ENCODE measurements at places on chromosomes 5 and 9.

GRCh38 chr5:7494481-7495130 lies 98.7 kb downstream of the ADCY2 start:
- H3K27me3 ChIP-seq = no peaks in the 10 kb centered on the region
- H3K27ac ChIP-seq = no peak overlapping the region
- no peaks in the 10 kb centered on the region for H3K36me3 ChIP-seq
- no peak for DNase-seq
- H3K4me1 ChIP-seq = no peaks in the 10 kb centered on the region

GRCh38 chr5:132064738-132065331 lies 4.4 kb downstream of the IL3 start:
- DNase-seq = peak; percentile 85
- H3K4me3 ChIP-seq = no peak overlapping the region
- no peaks in the 10 kb centered on the region for H3K36me3 ChIP-seq

DNA sequence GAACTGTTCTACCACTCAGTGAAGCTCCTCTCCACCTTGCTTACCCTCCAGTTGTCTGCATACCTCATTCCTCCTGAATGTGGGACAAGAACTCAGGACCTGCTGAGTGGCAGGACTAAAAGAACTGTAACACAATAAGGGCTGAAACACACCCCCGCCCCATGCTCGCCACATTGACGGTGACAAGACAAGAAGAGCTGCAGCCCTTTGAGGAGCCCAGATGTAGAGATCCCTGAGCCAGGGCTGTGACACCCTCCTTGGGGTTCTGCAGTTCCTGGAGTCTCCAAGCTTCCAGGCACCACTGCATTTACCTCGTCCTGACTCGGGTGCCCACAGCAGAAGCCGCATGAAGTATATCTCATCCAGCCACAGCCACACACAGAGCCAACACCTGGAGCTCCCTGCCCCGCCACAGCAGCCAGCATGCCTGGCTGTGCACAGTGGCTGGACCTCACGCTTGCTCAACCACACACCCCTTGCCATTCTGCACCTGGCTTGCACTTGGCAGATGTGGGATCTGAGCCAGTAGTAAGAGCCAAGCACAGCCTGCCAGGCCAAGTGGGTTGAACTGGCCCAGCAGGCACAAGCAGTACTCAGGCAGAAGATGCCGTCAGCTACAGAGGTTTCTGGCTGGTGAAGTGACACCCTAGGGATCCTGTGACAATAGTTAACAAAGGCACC lies 166.1 kb downstream of the RNF180 start:
- H3K4me1 ChIP-seq = no peaks in the 10 kb centered on the region
- no peak overlapping the region for H3K4me3 ChIP-seq
- no peak overlapping the region for H3K27ac ChIP-seq
- no peak for DNase-seq
- H3K36me3 ChIP-seq = no peaks in the 10 kb centered on the region

- H3K27ac ChIP-seq = no peak overlapping the region
- peaks cover 5% of the 10 kb centered on the region for H3K27me3 ChIP-seq
- no peak for DNase-seq
- no peak overlapping the region for H3K4me3 ChIP-seq
- no peaks in the 10 kb centered on the region for H3K36me3 ChIP-seq
Observed at GRCh38 chr5:2762744-2763532, 11.5 kb upstream of the IRX2 start.

DNA sequence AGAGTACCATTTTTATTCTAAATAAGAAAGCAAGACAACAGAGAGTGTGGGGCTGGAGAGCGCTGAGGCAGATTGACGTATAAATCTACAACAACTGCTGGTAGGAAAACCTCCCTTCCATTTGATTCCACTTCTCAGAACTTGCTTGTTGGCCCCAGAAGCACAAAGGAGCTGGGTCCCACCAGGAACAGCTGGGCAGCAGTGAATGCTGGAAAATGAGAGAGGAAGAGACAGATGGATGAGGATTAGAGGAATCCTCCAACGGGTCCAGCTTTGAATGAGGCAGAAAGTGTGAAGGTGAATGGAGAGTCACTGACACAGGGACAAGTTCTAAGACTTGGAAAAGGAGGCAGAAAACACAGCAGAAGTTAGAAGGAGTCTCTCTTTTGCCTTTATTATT lies 14.8 kb downstream of the TAS2R1 start:
- no peak for DNase-seq
- H3K27me3 ChIP-seq = no peaks in the 10 kb centered on the region
- no peak overlapping the region for H3K4me3 ChIP-seq
- H3K4me1 ChIP-seq = no peaks in the 10 kb centered on the region
- H3K36me3 ChIP-seq = no peaks in the 10 kb centered on the region
